ENCODE measurements at places on chromosomes 1 and 21.

- no peak for DNase-seq
These were observed 397.7 kb downstream of the HLX start for GRCh38 chr1:221276896-221277409.

GRCh38 chr1:57473448-57473847, 49.6 kb upstream of the DAB1 start:
- no peak for DNase-seq

DNA sequence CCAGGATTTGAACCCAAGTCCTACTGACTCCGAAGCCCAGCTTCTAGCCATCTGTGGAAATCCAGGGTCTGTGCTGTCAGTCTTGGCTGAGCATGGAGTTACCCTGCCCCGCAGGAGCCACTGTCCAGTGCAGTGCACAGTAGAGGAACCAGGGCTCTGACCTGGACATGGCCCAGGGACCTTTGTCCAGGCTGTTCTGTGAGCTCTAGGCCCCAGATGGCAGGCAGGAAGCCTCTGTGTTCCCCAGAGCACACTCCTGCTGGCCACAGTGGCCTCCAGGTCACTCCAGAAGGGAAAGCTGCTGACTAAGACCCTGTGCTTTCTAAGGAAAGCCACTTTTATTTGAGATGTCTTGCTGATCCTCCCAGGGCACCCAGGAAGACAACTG, 13.8 kb downstream of the S100A7A start:
- DNase-seq, result no peak

DNA sequence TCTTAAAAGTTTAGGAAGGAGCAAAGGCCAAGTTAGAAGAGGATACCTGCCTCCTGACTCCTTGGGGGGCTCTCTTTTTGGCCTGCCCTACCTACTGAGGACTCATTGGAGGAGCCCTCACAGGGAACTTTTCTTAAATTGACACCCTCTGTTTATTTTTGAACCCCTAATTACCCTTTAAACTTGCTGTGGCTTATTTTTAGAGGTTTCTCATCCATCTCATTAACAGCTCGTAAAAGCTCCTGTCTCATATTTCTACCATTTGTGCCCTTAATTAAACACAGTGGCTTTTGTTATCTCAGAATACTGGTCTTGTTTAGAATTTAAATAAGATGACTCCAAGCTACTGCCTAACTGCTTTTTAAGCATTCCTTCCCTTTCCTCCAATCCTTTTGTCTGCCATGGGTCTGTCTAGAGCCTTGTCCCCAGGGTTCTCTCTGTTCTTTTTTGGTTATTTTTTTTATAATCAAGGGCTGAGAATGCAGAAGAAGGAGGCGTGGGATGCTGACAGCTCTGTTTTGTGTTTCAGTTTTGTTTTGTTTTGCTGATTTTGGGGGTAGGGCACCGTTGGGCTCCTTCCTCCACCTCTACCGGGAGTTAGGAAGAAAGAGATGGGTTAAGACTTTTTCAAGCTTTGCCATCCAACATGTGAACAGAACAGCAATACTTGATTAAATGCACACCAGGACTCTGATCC, 78.0 kb downstream of the SYT6 start:
- DNase-seq, result no peak

DNA sequence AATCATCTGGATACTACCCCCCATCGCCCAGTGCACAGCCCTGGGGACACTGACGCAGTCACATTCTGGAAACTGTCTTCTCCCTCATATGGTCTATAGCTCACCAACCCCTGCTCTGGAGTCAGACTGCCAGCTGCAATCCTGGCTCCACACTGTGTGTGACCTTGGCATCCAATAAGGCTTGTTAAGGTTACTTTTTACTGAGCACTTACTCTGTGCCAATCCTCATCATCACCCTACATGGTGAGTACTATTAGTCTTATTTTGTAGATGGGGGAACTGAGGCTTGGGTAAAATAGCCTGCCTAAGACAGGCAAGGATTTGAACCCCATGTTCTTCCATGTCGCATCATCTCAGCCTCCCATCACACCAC, 34.9 kb downstream of the AHDC1 start:
- no peak for DNase-seq

DNA sequence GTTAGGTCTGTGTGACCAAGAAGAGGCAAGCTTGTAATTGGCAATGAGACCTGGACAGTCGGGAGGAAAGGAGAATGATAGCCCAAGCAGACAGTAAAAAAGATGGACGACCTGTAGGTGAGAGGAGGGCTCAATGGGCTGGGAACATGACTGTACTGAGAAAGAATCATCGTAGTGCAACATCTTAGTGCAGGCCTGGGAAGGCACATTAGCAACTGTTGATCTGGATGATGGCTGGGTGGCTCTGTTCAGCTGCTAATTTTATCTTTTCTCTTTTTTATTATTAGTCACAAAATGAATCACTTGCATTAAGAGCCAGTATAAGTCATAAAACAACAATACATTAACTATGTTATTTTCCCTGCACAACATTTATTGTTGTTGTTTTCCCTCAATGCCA, 32.9 kb downstream of the IFI44 start:
- DNase-seq, result no peak

GRCh38 chr21:38841472-38841871, 35.7 kb downstream of the ETS2 start:
- DNase-seq, result no peak

Data from stimulated activated naive CD4-positive, alpha-beta T cell treated with Interleukin-2 at 50 U/mL for 16 hours (primary cell).